Aorta (tissue), 5 donors: ENCODE measurements at places on chromosomes 6 and 20. TPM values are rescaled to one million over a fixed set of nuclear protein-coding genes. Genes with fewer than 3 reads are reported as not detected.

The SNPH gene
- 6.2 TPM for total RNA-seq

The TSBP1 gene
- total RNA-seq: not detected

The HLA-DQA2 gene
- 2.2 TPM for total RNA-seq

The EEF1A2 gene
- 1.5 TPM for total RNA-seq

The ZBP1 gene
- 0.88 TPM for total RNA-seq

The ENTPD6 gene
- 69.8 TPM for total RNA-seq

The KCNK16 gene
- not detected for total RNA-seq

The SLC2A4RG gene
- total RNA-seq: 49.9 TPM
